Epithelial cell of proximal tubule (primary cell): ENCODE measurements at places on chromosomes 4 and X. TPM values are rescaled to one million over a fixed set of nuclear protein-coding genes. Genes with fewer than 3 reads are reported as not detected.

CXorf65 gene
- not detected in 2 replicates for total RNA-seq

DNA sequence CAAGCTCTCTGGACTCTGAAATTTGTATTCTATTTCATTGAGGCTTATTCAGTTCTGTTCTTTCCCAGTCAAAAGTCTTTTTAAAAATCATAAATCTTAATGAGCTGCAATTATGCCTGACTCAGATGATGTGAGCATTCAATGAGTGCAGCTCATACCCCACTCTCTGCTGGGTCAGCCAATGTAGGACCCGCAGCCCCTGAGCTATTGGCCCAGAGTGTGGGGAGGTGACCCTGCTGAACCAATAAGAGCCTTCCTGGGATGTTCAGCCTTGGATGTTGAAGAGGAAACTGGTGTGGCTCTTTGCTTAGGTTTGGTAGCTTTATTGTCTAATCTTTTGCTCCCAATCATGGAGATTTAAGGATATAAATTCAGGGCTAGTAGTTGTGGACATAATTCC, 12.1 kb upstream of the TCEAL4 start:
- no peak for DNase-seq

- no peak for DNase-seq
Measured at GRCh38 chrX:3231766-3232165, 114.7 kb downstream of the MXRA5 start.

- no peak for DNase-seq
Measured at GRCh38 chr4:67014592-67014991, 530.7 kb downstream of the CENPC start.

GRCh38 chr4:48635310-48635709, 144.8 kb downstream of the FRYL start:
- DNase-seq = no peak

GRCh38 chr4:6965329-6965728, 55.7 kb downstream of the TBC1D14 start:
- DNase-seq = no peak

DNA sequence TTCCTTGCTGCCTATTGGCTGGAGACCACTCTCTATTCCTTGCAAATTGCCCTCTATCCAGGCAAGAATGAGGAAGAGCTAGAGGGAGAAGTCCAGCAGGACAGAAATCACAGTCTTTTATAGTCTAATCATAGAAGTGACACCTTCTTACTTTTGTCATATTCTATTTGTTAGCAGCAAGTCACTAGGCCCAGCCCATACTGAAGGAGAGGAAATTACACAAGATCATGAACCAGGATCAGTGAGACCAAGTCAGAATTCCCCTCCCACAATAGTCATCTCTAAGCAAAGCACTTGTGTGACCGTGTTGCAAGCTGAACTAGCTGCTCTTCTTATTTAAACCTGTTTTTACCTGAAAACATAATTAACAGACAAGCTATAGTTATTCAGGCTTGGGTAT, 317.7 kb downstream of the INPP4B start:
- no peak for DNase-seq

DSPP gene
- not detected in 2 replicates for total RNA-seq

DNA sequence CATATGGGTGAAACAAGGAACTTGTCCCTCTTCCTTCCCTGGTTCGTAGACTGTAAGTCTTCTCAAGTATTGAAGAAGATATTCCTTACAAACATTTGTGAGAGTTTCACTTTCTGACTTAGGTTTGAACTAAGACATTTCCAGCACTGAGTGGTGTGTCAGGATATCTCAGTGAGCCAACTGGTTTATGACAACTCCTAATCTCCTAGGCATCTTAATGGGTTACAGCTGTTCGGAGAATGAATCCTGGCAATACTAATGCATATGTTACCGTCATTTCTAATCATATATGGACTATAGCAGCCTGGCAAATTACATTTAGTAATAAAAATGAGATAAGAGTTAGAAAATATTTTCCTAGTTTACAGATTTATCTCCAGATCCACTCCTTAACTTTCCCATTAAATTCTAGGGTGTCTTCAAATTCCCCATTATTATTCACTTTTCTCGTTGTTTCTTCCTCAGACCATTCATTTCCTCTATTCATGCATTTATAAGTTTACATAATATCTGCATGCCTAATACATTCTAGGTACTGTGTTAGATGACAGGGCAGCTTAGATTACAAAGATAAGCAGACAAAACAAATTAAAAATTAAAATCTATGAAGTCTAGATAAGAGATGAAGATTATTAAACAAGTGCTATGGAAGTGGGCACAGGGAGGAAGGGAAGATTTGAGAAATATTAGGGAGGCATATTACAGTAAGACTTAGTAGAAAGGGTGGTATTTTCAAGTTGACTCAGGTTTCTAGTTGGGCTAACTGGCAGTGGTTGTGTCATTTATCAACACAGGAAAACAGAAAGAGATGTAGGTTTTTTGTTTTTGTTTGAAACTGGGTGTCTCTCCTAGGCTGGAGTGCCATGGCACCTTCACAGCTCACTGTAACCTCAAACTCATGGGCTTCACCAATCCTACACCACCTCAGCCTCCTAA, 173.9 kb downstream of the WDFY3 start:
- DNase-seq = no peak

DNA sequence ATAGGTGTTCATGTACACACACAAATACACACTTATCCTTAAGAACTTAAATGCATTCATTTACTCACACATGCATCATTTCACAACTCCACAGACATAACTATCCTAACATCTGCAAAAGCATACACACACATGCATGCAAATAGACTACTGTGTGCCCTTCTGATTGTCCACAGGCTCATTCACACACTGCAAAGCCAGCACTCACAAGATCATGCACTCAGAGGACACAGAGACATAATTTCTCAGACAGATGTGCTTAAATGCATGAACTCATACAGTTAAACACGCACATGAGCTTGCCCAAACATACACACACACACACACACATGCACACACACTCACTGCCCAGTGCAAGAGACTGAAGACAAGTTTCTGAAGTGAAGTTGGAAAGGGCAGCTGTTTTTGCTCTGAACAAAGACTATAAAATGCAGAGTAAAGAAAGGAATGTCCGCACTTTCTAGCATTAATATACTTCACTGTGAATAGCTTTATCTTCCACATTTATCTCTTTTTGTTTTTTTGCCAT, 1018.0 kb upstream of the HS3ST1 start:
- no peak for DNase-seq

DNAJB14 gene
- total RNA-seq = 14.5 and 15.1 TPM in 2 replicates

HSFX4 gene
- not detected in 2 replicates for total RNA-seq

- DNase-seq = no peak
Measured at GRCh38 chrX:101605146-101605545, 12.7 kb downstream of the ARMCX6 start.

DNA sequence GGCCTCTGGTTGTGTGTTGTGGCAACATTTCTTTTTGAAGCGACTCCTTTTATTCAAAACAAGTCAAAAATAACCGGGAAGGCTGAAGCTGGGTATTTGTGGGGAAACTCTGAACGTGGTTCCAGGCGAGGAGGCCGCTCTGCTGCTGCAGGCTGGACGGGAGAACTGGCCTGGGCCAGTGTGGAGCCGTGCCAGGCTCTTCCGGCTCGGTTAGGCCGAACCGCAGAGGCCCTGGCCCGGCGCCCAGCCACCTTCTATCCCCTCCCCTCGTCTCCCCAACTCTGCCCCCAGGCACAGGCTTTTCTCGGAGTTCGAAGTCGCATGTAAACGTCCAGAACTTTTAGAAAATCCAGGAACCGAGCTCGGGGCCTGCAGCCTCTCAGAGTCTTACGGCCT, 2.4 kb upstream of the BCOR start:
- DNase-seq = no peak

- DNase-seq = no peak
Measured at GRCh38 chrX:131365766-131366165, 76.7 kb upstream of the IGSF1 start.

GRCh38 chr4:16290681-16291420, 64.6 kb upstream of the TAPT1 start:
- no peak for DNase-seq

GRCh38 chr4:164446516-164446915, 307.4 kb upstream of the SMIM31 start:
- DNase-seq = no peak

DNA sequence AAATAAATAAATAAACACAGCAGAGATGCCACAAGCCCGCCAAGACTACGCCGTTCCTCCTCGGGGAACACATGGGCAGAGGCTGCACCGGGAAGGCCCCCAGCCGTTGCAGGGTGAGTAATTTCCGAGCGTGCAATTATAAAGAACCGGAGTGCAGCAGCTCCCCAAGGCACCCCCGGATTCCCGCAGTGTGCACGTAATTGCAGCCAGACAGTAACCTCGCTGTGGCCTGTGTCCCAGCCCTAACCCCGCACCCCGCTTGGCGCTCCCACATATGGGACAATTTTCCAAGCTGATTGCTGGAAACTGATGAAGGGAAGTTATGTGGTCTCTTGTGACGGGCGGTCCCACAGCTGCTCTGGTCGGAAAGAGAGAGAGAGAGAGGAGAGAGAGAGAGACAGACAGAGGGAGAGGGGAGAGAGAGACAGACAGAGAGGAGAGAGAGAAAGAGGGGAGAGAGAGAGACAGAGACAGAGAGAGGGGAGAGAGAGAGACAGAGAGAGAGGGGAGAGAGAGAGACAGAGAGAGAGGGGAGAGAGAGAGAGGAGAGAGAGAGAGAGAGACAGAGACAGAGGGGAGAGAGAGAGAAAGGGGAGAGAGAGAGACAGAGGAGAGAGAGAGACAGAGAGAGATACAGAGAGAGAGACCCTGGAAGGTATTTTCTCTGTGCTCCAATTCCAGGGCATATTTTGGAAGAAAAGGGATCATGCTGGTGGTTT, 275.4 kb downstream of the SHOX start:
- no peak for DNase-seq

DNA sequence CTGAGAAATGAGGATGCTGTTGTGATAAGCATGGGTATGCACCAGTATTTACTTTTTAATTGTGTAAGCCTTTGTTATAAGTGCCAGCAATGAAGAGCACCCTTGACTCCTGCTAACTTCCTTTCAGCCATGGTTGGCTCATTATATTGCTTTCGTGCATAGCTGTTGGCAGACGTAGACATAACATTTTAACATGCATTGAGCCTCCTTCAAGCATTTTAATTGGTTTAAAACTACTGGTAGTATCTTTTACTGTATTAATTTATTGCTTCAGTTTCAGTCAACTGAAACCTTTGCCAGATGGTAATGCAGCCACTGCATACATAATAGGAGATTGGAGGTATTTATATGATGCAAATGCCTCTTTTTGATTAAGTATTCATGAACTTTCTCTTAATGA, 1285.4 kb downstream of the PCDH18 start:
- DNase-seq = no peak

DNA sequence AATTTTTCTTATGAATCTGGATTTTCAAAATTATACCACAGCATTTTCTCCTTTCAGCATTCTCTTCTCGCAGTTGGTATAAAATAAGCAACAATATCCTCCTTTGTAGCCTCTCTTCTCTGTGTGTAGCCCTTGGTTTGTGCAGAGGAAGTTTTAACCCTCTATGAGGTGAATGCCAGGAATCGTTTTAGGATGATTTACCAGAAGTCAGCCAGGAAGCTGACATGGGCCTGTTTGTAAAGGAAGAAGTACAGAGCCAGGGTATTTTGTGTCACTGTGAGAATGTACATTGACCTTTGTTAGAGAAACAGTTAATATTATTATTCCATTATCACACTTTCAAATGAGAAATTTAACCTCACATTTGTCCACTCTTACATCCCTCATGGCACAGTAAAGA, 88.9 kb upstream of the RPL34 start:
- DNase-seq = no peak

DNA sequence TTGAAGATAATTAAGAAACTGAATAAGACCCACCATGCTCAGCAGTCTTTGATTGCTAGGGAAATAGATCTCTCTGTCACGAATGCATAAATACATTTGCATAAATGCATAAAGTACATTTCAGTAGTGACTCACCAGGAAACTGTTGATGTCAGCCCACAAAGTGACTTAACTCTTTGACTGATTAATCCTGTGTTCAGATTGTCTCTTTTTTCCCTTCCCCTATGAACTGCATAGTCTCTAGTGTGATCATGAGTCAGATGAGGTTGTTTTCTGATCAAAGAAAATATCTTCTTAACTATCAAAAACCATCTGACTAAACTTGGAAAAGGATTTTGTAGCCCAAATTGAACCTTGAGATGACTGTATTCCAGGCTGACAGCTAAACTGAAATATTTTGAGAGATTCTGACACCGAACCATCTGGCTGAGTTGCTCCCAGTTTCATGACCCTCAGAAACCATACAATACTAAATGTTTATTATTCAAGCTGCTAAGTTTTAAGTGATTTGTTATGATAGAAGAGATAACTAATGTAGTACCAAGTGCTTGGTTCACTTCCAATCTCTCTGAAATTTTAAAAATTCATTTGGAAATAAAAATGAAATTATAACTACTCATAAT, 1381.5 kb upstream of the AGA start:
- DNase-seq = peak; percentile 46

DNA sequence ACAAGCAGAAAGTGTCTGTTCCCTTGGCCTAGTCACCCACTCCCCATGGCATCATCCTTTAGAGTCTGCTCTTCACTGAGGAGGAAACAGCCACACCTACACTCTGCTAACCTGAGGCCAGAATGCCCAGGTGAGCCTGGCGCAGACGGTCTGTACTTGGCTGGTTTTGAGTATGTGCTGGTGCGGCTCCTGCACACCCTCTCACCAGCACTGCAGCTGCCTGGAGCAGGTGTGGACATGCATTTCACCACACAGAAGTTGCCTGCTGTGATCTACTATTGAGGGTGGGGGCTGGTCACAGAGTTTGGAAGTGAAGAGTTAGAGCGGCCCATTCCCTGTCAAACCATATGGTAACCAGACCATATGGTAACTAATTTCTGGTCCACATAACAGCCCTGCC, 39.5 kb downstream of the KANTR start:
- no peak for DNase-seq
